ENCODE measurements at places on chromosomes 1 and 21.

DNA sequence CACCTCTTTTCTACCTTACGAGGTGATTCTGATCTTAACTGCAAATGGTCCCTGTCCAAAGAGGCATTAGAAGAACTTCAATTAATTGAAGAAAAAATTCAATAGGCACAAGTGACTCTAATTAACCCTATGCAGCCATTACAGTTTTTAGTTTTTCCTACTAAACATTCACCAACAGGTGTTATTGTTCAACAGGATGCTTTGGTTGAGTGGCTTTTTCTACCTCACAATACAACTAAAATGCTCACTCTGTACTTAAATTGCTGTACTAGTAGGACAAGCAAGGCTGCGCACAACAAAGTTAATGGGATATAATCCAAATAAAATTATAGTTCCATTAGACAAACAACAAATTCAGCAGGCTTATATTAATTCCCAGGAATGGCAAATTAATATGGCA is 11.6 kb upstream of the PM20D1 start:
- DNase-seq = no peak

GRCh38 chr1:125066385-125066784 is 3881.6 kb downstream of the SRGAP2C start:
- DNase-seq = no peak

GRCh38 chr21:23601549-23601948 is 2005.7 kb downstream of the MRPL39 start:
- DNase-seq = no peak

DNA sequence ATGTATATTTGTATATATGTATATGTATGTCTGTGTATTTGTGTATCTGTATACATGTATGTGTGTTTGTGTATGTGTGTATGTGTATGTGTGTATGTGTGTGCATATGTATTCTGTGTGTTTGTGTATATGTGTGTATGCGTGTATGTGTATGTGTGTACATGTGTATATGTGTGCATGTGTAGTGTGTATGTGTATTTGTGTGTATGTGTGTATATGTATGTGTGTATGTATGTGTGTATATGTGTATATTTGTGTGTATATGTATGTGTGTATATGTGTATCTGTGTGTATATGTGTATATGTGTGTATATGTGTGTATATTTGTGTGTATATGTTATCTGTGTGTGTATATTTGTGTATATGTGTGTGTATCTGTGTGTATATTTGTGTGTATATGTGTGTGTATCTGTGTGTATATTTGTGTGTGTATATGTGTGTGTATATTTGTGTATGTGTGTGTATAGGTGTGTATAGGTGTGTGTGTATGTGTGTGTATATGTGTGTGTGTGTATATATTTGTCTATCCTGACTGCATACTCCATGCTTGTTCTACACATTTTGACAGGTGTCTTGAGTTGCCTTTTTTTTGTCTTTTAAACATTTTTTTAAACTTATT is 101.5 kb downstream of the SCCPDH start:
- DNase-seq = no peak

DNA sequence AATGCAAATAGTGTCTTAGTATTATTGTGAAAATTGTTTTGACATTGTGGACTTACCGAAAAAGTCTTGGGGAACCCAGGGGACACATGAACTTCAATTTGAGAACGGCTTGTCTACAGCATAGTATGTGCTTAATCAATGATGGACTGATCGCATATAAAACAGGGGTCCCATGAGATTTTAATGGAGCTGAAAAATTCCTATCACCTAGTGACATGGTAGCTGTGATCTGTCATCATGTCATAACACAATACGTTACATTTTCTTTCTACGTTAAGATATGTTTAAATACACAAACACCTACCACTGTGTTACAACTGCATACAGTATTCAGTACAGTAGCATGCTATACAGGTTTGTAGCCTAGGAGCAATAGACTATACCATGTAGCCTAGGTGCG is 153.3 kb upstream of the FOXD3 start:
- DNase-seq = no peak

DNA sequence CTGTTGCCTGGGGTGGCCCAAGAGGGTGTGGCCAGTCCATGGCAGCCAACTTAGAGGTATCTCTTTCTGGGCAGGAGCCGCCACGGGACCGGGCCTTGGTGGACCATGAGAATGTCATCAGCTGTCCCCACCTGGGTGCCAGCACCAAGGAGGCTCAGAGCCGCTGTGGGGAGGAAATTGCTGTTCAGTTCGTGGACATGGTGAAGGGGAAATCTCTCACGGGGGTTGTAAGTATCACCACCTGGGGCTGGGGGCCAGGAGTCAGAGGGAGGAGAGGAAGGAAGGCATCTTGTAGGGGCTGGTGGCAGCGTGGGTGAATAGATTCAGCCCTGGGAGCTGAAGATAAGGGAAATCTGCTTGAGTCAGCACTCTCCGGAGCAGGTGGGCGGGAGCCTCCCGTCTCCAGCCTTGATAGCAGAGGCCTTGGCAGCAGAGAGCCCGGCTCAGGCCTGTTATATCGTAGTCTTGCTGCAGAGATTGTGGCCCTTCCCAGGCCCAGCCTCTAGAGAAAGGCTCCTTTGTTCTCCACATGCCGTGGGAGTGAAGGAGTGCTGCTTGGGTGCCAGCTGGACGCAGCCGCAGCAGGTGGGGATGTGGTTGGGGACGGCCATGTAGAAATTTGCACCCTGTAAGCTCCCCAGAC is 25.4 kb downstream of the PHGDH start:
- no peak for DNase-seq

- DNase-seq = peak; percentile 44
Observed at GRCh38 chr1:110780600-110781484, 92.1 kb upstream of the CD53 start.

- DNase-seq = no peak
Observed at GRCh38 chr21:36254106-36254941, 65.7 kb upstream of the MORC3 start.

- no peak for DNase-seq
Observed at GRCh38 chr1:109901524-109902145, 9.0 kb upstream of the CSF1 start.

GRCh38 chr1:229860926-229861325 is 206.1 kb upstream of the GALNT2 start:
- no peak for DNase-seq

- no peak for DNase-seq
Observed at GRCh38 chr21:31927689-31928353, 55.0 kb downstream of the HUNK start.

GRCh38 chr1:219587801-219588561 is 24.9 kb downstream of the ZC3H11B start:
- DNase-seq = no peak

Measured in HFFc6 (cell line).